ENCODE measurements at places on chromosomes 16 and 17. TPM values are rescaled to one million over a fixed set of nuclear protein-coding genes. Genes with fewer than 3 reads are reported as not detected.

Gene VPS25
- 59.4 TPM for total RNA-seq

- no peak for DNase-seq
- peak within 1 kb of the TSS; percentile 25 for H3K4me3 ChIP-seq
- peaks cover 10% of the 10 kb centered on the region for H3K4me1 ChIP-seq
- H3K36me3 ChIP-seq: no peaks in the 10 kb centered on the region
- H3K27me3 ChIP-seq: peaks cover 60% of the 10 kb centered on the region
Measured at GRCh38 chr17:76539631-76540271, at the start of gene PRCD. PRCD (plus strand) TSS chr17:76540044; CDS start chr17:76540142, 98 bp downstream.

Gene RND2
- total RNA-seq: 0.05 TPM

DNA sequence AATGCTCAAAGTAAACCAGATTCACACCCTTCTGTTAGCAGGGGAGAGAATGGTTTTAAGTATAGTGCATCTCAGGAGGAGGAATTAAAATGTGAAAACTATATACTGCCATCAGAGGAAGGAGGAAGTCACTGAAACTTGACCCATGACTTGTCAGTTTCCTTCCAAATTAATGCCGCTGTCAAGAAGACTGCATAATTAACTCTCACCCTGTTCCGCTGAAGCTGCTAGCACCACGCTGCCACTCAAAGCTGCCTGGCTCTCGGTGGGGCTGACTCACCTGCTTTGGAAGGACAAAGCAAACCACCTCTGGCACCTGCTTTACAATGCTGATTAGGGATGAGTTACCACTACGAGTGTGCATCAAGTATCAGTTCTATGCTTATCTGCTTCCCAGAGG is 37.8 kb upstream of the ULK2 start:
- no peak for DNase-seq
- peaks cover 57% of the 10 kb centered on the region for H3K36me3 ChIP-seq
- H3K27me3 ChIP-seq: no peaks in the 10 kb centered on the region
- H3K27ac ChIP-seq: no peak overlapping the region
- H3K4me3 ChIP-seq: no peak overlapping the region

DNA sequence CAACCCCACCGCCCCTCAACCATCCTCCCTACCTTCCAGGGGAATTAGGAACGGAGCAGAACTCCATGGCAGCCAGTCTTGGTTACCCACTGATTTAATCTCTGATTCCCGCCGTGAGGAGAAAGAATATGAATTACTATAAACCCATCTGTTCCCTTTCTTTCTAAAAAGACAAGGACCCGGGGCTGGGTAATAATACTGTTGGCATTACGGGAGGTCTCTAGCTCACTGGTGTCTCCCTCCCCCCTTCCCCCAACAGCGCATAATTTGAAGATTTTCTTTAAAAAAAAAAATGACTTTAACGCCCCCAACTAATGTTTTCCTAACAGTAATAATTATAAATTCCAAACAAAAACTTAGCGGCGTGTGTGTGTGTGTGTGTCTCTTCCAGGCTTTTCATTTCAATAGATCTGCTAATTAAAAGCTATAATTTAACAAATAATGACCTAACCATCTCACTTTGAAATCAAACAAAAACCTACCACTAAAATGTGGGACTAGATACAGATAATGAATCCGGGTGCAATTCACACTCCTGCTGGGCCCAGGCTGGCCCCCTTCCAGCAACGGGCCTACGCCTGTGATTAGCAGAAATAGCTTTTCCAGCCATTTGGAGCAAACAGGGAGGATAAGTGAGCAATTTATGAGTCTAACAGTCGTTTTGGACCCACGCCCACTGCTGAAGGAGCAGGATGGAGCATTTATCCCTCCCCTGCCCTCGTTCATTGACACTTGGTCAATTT is 18.2 kb upstream of the BHLHA9 start:
- no peak overlapping the region for H3K27ac ChIP-seq
- DNase-seq: no peak
- H3K36me3 ChIP-seq: no peaks in the 10 kb centered on the region
- no peak overlapping the region for H3K4me3 ChIP-seq
- H3K27me3 ChIP-seq: peaks cover 18% of the 10 kb centered on the region
- peaks cover 20% of the 10 kb centered on the region for H3K4me1 ChIP-seq

DNA sequence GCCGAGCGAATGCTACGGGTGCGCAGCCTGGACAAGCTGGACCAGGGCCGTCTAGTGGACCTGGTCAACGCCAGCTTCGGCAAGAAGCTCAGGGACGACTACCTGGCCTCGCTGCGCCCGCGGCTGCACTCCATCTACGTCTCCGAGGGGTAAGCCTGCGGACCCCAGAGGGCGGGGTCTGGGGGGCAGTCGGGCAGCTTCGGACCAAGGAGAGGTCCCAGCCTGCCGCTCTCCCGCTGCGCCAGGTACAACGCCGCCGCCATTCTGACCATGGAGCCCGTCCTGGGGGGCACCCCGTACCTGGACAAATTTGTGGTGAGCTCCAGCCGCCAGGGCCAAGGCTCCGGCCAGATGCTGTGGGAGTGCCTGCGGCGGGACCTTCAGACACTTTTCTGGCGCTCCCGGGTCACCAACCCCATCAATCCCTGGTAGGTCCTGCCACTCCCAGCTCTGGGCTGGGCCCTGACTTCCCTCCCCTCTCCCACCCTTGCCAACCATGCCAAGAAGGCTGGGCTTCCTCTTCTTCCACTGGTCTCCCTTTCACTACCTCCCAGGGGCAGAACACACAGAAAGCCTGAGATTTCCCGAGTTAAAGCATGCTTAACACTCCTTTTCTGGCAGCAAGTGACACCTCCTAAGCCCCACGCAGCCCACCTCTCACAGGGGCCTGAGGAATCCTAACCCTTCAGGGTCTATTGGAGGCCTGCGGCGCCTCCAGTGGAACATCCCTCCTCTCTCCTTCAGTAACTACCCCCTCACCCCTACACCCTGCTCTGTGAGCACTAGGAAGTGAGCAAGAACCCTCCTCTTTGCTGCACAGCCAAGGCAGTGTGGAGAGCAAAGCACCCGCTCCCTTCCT is 3.2 kb downstream of the NAGS start:
- no peak for DNase-seq
- peaks cover 11% of the 10 kb centered on the region for H3K36me3 ChIP-seq
- peaks cover 35% of the 10 kb centered on the region for H3K4me1 ChIP-seq
- H3K4me3 ChIP-seq: peak overlapping the region; percentile 71
- H3K27me3 ChIP-seq: peaks cover 34% of the 10 kb centered on the region

DNA sequence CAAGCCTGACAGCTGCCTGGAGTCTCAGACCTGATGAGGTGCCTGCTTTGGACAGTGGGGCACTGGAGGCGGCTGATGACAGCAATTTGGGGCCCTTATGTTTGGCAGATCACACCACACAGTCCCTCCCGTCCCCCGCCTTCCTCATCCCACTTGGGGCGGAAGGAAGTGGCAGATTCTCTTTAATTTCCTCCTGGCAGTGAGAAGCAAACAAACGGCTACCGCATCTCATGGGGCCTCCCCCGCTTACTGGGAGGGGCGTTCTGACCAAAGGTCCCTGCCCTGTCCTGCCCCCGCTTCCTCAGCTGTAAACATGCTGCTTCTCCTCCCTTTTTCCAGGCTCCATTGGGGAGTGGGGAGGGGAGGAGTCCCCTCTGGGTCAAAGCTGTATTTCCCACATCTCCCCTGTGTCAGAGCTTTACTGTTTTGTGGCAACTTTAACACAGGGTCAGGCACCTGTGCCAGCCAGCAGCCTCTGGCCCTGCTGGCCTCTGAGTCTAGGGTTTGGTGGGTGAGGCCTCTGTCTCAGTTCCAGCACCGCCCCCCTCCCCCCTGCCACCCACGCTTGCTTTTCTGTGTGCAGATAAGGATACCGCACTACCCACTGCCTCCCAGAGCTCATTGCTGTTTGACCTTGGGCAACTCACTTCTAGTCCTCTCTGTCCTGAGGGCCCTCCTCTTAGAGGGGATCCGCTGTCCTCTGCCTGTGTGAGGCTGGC is 5.4 kb upstream of the NFATC3 start:
- peaks cover 68% of the 10 kb centered on the region for H3K36me3 ChIP-seq
- H3K4me3 ChIP-seq: peak overlapping the region; percentile 57
- H3K27me3 ChIP-seq: no peaks in the 10 kb centered on the region

Gene PDE6G
- total RNA-seq: 24.7 TPM

- H3K27ac ChIP-seq: no peak overlapping the region
- peaks cover 25% of the 10 kb centered on the region for H3K27me3 ChIP-seq
- peaks cover 22% of the 10 kb centered on the region for H3K4me1 ChIP-seq
- no peaks in the 10 kb centered on the region for H3K36me3 ChIP-seq
Measured at GRCh38 chr16:57797526-57798266, 4.6 kb downstream of the KIFC3 start.

DNA sequence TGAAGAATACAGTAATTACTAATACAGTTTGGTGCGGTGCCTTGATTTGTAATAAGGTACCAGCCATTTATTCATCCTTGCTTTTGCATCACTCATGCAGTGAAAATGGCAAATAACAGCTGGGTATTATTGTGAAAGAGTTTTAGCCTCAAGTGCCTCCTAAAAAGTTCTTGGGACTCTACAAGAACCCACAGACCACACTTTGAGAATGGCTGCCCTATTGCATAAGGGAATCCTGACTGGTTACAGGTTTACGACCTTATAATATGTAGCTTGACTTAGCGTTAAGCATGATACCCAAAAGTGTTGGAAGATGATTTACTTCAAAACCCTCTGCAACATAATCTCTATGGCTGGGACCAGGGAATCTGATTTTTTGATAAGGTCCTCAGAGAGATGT is 4.2 kb downstream of the MYH13 start:
- no peak overlapping the region for H3K4me3 ChIP-seq
- peaks cover 2% of the 10 kb centered on the region for H3K27me3 ChIP-seq

Gene G6PC1
- not detected for total RNA-seq

Gene CTRB2
- total RNA-seq: not detected

GRCh38 chr17:76623271-76624146 is 20.0 kb downstream of the ST6GALNAC1 start:
- DNase-seq: peak; percentile 77
- peaks cover 2% of the 10 kb centered on the region for H3K4me1 ChIP-seq
- H3K27ac ChIP-seq: no peak overlapping the region

DNA sequence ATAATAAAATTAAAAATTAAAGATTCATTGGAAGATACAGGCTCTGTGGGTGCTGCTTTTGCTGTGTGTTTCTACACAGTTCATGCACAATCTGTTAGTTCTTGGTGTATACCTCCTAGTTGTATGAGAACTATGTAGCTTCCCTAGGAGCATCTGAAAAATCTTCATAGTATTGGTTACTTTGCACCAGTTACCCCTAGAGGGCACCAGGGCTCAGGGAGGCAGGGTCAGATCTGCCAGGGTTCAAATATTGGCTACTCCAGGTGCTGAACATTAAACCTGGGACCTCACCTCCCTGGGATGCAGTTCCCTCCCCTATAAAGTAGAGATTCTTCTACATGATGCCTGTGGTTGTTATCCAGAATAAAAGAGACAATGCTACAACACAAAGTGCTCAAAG is 583.0 kb upstream of the CDH11 start:
- no peaks in the 10 kb centered on the region for H3K27me3 ChIP-seq
- no peaks in the 10 kb centered on the region for H3K36me3 ChIP-seq
- no peak for DNase-seq
- no peak overlapping the region for H3K27ac ChIP-seq
- H3K4me1 ChIP-seq: no peaks in the 10 kb centered on the region

GRCh38 chr16:24069036-24069590 is 187.0 kb upstream of the CACNG3 start:
- H3K27ac ChIP-seq: no peak overlapping the region
- DNase-seq: no peak
- H3K4me3 ChIP-seq: no peak overlapping the region

GRCh38 chr16:22648941-22649340 is 138.2 kb downstream of the NPIPB5 start:
- peaks cover 3% of the 10 kb centered on the region for H3K27me3 ChIP-seq
- no peaks in the 10 kb centered on the region for H3K36me3 ChIP-seq
- no peak overlapping the region for H3K4me3 ChIP-seq
- no peaks in the 10 kb centered on the region for H3K4me1 ChIP-seq
- no peak overlapping the region for H3K27ac ChIP-seq

Gene PLD6
- 11.8 TPM for total RNA-seq

DNA sequence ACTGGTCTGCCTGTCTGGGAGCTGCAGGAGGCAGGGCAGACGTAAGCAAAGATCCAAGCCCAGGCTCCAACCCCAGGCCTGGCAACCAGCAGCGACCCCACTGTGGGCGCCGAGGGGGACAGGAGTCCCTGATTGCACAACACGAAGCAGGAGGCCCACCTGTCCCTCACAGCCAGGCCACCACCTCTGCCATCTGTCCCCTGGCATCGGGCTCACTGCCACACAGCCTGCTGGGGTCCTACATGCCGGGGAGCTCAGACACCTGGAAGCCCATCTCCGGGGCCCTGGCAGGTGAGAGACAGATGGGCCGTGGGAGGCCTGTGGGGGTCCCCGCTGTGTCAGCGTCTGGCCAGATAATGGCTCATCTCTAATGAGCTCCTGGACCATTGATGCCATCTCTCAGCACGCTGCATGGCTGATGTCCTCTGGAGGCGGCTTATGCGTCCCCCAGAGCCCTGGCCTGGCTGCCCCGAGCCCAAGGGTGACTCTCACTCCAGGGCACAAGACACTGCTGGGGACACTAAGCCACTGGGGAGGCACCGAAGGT is 11.3 kb upstream of the RASD1 start:
- H3K4me1 ChIP-seq: peaks cover 2% of the 10 kb centered on the region
- H3K36me3 ChIP-seq: no peaks in the 10 kb centered on the region
- H3K4me3 ChIP-seq: no peak overlapping the region
- H3K27me3 ChIP-seq: no peaks in the 10 kb centered on the region
- no peak overlapping the region for H3K27ac ChIP-seq
- DNase-seq: no peak

Gene SPHK1
- 1.6 TPM for total RNA-seq
